ENCODE measurements at places on chromosomes 7 and 10.

- no peak for DNase-seq
Measured at GRCh38 chr10:3421537-3422257, 249.1 kb upstream of the PITRM1 start.

DNA sequence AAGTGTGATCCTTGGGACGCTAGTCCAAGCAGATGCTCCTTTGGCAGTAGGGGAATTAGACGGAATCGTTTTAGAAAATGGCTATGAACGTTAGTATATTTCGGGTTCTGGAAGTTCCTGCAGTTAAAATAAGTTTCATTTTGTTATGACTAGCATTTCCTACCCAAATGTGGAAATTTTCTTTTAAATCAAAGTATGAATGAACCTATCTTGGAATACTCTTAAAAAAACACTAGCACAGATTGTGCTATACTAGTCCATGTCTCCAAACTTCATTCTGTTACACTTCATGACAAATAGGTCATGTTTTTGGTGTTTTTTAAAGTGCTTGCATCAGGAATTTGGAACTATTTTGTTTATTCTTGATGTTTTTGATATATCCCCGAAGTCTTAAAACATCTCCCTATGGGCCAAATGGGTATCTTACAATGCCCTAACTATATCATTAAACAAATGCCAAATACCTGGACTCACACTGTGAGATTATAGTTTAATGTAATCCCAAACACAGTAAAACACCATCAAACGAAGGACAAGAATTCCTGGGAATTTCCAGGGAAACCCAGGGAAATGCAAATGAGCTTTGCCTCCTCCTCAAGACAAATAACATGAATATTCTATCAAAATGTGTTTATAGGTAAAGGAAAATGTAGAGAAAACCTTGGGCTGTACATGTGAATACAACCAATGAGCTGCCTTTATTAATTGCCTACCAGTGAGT, 75.9 kb upstream of the PTPRZ1 start:
- DNase-seq, result no peak

DNA sequence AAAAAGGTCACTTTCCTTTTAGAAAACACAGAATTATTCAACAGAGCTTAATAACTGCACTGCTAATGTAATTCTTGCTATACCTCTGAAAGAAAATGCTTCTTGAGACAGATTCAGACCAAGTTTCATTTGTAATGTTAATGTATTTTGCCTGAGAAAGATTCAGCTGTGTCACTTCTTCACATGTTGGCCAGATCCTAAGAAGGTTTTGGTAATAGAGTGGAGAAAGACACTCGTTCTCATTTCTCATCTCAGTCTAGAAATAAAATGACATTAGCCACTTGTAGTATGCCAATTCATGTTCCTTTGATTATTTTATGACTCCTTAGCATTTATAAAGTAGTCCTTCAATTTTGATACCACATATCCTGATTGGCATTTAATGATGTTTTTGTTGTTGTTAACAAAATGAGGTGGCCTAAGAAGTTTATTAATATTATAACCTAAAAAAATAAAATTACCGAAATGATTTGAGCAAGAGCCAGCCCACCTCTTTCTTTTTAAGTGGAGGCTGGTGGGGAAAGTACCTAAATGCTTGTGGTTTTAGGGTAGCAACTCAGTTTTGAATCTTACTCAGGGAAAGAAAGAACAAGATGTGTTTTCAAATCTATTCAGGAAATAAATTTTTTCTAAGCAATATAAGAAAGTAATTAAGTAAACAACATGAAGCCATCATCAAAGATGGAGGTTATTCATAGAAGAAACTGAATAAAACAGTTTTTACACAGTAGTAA, 16.4 kb upstream of the ELAPOR2 start:
- DNase-seq, result no peak

DNA sequence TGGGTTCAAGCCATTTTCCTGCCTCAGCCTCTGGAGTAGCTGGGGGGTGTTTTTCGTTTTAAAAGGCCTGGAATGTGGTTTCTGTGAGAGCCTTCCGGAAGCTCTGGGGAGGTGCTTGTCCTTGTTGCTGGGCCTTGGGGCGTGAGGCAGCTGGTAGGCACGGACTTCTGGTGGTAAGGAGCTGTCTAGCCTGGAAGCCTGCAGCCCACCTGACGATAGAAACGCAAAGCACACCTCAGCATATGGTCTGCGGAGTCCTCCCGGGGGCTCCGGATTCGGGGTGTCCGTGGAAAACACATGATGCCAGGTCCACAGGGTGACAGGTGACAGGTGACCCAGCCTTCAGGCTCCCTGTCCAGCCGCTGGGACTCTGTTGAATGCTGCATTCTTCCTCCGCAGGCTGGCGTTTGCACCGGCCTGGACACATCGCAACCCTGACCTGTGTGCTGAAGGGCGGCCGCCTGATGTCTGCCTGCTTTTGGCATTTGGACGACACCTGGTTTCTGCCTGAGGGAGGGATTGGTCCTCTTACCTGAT, 37.3 kb downstream of the INPP5A start:
- DNase-seq, result no peak

DNA sequence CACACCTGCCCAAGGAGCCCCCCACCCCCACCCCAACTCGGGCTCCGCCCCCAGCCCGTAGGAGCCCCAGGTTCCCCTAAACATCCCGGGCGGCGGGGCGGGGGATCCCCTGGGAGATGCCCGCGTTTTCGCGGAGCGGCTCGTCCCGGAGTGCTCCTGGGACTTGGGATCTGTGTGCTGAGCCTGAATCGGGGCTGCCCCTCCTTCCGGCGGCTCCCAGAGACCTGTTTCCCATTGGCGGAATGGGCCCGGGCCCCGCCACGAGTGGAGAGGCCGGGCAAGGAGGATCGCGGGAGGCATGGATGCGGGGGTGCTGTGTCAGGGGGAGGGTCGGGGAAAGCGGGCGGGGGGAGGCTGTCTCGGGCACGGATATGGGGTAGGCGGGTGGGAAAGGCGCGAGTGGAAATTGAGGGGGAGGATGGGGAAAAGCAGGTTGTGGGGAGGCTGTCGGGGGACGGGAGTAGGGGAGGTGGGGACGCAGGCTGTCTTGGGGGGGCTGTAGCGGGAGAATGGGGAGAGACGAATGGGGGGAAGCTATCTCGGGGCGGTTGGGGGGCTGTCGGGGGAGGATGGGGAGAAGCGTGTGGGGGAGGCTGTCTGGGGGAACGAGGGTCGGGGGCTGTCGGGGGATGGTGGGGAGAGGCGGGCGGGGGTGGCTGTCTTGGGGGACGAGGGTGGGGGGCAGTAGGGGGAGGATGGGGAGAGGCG, 572 bp upstream of the BHLHA15 start:
- peak; percentile 18 for DNase-seq

GRCh38 chr7:151008511-151009323, 15.6 kb downstream of the ATG9B start:
- DNase-seq, result no peak

DNA sequence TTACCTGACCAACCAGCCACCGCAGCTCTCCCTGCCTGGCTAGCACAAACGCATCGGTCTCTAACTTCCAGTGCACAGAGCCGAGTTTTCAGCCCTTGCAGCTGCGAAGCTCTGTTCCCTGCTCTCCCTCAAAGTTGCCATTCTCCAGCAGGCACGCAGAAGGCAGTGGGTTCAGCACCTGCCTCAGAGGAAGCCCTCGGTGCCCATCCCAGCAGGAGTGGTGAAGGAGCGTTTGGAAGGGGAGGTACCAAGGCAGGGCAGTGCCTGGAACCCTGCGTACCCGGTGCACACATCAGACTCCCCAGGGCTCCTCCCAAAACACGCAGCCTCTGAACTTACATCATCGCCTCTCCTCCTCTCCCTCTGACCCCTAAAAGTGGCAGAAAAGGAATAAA, 1.7 kb upstream of the STK32C start:
- DNase-seq, result no peak

- no peak for DNase-seq
Measured at GRCh38 chr7:81573932-81574331, 195.9 kb downstream of the HGF start.

GRCh38 chr7:6181136-6181535, 91.3 kb downstream of the CYTH3 start:
- DNase-seq, result no peak

GRCh38 chr7:105639667-105640493, 58.6 kb upstream of the EFCAB10 start:
- peak; percentile 53 for DNase-seq
